KBM-7 (cell line): ENCODE measurements at places on chromosomes 11 and 22.

GRCh38 chr11:107140983-107141382 lies 122.7 kb upstream of the GUCY1A2 start:
- no peak for DNase-seq

DNA sequence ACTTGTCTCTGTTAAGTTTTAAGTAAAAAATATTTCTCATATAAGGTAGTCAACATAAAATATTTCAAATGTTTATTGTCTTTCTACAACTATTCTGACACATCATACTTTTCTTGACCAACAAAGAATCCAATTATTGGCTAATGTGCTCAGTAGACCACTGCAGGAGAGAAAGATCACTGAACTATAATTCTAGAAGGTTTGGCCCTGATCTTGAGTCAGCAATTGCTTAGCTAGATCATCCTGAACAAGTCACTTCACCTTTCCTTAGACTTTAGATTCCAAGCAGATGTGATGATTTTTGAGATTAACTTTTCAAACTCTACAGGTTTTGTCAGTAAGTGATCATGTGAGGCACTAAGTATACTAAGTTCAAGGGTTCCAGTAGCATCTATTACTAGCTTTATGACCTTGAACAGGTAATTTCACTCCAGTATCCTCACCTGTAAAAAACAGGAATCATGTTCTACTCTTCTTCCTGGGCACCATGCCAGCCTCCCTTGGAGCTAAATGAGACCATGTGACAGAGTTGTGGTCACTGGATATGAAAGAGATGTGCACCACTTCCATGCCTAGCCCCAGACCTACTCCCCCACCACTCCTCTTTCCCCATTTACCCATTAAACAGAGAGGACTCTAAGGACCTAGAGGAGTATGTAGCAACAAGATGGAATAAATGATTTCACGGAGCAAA lies 17.3 kb downstream of the PGM2L1 start:
- DNase-seq, result peak; percentile 31

- no peak for DNase-seq
Observed at GRCh38 chr22:36226189-36226588, 13.1 kb downstream of the APOL2 start.

DNA sequence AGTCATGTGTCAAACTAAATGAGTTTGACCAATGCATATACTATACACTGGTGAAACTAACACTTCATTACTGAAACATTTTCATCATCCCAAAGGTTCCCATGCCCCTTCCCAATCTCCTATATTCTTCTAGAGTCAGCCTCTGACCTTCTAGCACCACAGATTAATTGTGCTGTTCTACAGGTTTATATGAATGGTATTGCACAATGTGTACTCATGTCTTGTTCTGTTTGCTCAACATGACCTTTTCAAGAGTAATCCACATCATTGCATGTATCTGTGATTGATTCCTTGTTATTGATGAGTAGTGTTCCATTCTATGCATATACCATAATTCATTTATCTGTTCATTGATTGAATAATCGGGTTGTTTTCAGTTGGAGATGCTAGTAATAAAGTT lies 7.5 kb upstream of the OR8G1 start:
- DNase-seq, result no peak

- no peak for DNase-seq
Observed at GRCh38 chr11:123885570-123885969, at the start of gene TMEM225. TMEM225 (minus strand) TSS chr11:123885670; CDS start chr11:123885425, 245 bp downstream.

- DNase-seq, result no peak
Observed at GRCh38 chr22:30201945-30202344, 44.6 kb downstream of the LIF start.

GRCh38 chr11:122851366-122851966 lies 13.2 kb downstream of the CRTAM start:
- DNase-seq, result no peak

DNA sequence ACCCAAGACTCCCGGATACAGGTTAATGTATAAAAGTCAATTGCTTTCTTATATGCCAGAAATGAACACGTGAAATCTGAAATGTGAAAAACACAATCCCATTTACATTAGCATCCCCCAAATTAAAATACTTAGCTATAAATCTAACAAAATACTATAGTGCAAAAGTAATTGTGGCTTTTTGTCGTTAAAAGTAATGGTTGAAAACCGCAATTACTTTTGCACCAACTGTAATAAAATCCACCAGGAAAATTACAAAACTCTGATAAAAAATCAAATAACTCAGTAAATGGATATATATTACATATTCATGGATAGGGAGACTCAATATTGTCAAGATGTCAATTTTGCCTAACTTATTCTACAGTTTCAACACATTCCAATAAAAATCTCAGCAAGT lies 4.6 kb downstream of the TMEM225 start:
- no peak for DNase-seq

DNA sequence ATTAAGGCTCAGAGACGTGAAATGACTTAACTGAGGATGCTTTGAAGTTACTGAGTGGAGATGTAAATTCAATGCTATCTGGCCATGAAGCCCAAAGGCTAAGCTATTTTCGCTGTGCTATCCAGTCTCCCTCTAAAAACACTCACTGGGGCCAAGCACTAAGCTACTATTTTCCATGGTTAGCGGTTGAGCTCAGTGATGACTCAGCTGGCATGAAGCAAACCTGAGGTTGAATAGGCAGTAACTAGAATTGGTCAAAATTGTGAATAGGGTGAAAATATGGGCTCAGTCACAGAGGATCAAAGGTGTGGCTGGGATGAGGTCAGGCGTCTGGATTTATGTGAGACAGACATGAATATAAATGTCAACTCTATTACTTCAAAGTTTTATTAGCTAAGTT lies 564.2 kb upstream of the KIRREL3 start:
- DNase-seq, result no peak
